ENCODE measurements at places on chromosomes 3 and 15. TPM values are rescaled to one million over a fixed set of nuclear protein-coding genes. Genes with fewer than 3 reads are reported as not detected.

Gene CCR9
- total RNA-seq = not detected

Gene CPEB1
- not detected for total RNA-seq

Gene CEMIP
- total RNA-seq = not detected

Gene ANKRD28
- 29.9 TPM for total RNA-seq

Gene CIB2
- 1.7 TPM for total RNA-seq

Gene ACKR4
- total RNA-seq = not detected

Gene SLC12A1
- total RNA-seq = not detected

Gene ALDH1A3
- 0.19 TPM for total RNA-seq

Gene CCNB2
- 129 TPM for total RNA-seq

- DNase-seq = no peak
Observed at GRCh38 chr3:23474580-23475357, 271.6 kb downstream of the UBE2E2 start.

GRCh38 chr3:126493739-126494138 lies 18.0 kb upstream of the ZXDC start:
- DNase-seq = no peak

DNA sequence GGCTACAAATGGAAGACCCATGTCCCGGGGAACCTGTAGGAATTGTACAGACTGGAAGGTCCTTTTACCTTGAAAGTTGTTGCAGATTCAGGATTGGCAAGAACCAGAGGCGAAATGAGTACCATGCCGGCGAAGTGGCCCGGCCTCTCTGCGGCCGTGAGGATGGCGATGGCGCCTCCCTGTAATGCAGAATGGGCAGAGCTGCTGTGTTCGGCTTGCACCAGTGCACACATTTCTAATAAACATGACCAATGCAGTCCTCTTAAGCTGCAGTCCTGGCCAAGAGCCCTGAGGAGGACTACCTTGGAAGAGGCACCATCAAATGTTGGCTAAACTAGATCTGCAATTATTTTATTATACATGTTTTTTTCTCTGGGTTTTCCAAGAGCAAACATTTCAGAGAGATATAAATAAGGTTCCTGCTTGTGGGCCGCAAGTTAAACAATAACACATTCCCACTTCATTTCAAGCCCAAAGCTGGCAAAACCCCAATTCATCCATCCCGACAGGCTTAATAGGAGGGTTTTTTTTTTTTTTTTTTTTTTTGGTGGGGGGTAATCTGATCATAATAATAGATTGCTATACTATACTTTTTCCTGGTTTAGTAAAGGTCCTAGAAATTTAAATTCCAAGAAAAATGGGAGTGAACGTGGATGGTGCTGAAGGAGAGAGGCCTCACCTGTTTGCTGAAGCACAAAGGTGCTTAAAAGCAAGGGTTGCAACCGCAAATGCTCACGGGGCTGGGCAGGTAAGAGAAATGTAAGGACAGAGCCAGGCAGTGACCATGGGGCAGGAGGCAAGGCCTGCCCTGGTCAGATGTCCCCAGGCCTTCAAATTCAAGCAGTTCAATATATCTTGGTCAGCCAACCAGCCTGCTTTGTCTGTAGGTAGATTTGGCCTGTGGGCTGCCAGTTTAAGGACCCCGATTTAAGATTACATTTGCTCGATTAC lies 48.5 kb downstream of the ABTB1 start:
- no peak for DNase-seq

GRCh38 chr15:98649472-98650416 lies 1.4 kb downstream of the IGF1R start:
- DNase-seq = peak; percentile 62

DNA sequence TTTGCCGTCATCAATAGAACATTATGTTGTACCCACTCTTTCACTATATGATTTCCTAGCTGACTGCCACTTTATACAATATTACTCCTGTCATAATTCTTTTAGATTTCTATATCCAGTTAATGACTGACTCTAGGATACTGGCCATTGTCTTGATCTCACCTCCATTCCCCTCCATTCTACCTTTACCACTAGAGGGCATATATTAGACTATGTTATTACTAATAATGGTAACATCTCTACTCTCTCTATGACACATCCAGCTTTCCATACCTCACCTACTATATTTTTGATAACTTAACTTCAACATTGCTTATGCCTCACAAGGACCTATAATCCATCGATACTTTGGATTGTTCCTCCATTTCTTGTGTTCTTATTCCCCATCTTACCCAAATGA lies 31.4 kb upstream of the POU1F1 start:
- DNase-seq = no peak

DNA sequence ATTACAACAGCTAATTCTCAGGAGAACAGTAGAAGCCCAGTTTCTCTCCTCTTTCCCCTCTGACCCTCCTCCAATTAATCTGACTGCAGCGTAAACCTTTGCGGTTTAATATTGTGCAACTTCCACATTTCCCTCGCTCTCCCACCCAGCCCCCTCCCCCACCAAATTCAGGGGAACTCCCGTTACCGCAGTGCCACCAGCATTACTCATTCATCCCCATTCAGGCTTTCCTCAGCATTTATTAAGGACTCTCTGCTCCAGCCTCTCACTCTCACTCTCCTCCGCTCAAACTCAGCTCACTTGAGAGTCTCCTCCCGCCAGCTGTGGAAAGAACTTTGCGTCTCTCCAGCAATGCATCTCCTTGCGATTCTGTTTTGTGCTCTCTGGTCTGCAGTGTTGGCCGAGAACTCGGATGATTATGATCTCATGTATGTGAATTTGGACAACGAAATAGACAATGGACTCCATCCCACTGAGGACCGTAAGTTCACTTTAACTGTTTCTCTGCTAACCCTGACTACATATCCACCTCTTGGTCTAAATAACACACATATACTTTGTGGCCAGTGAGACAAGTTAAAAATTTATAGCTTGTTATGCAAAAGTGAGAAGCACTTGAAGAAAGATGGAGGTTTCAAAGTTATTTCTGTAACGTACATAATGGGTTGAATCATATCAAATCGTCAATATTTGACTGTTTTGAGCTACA lies at the start of gene PTX3:
TSS of gene PTX3 (plus strand) at position 268 of the 709 bp plus-strand sequence. CDS start at position 352, 84 bp downstream.
- DNase-seq = peak; percentile 48

GRCh38 chr15:85587707-85588411 lies 206.9 kb downstream of the KLHL25 start:
- no peak for DNase-seq

DNA sequence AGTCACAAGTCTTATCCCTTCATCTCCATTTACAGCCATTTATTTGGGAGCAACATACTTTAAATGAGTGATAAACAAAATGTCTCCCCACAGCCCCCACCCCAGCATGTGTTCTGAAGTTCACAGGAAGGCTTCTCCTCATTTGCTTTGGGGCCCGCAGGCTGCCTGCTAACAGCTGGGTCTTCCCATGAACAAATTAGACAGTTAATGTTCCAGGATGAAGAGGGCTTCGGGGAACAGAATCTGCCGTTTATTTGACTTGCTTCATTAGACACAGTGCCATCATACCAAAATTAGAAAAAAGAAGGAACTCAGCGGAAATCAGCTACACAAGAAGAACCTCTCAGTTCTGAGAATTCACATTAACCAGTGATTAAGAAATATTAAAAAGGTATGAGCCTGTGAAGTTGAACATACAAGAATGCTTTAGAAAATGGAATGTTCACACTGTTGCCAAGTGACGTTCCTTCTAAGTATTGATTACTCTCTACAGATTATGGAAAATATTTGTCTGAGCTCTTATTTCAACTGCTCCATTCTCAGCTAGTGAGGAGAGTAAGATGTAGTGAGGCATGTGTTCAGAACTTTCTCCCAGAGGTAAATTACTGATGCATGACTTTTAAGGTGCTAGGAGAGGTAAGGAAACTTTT lies 107.5 kb upstream of the THBS1 start:
- DNase-seq = no peak

DNA sequence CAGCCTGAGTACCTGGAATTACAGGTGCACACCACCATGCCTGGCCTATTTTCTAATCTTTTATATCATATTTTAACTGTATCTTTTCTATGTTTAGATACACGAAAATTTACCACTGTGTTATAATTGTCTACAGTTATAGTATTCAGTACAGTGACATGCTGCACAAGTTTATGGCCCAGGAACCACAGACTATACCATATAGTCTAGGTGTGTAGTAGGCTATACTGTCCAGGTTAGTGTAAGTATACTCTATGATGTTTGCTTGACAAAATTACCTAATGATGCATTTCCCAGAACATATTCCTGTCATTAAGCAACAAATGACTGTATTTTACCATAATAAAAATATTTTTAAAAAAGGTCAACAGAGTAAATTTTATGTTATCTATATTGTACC lies 5.5 kb downstream of the LRRFIP2 start:
- no peak for DNase-seq

DNA sequence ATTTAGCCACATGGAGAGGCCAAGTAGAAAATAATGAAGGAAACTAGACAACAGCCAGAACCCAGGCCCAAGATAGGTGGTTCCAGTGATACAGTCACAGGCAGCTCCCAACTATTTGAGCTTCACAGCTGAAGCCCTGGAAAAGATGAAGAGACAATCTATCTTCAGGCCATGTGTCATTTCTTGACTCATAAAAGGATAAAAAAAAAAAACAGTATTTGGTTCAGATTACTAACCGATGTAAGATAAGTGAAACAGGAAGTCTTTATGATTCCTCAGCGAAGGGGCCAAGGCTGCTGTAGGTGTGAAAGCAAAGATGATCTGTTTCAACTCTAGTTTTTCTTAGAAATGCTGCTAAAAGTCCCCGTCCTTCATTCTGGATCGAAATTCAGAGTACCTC lies 394.6 kb downstream of the ZNF385D start:
- no peak for DNase-seq

GRCh38 chr3:121835465-121835801 lies 424 bp downstream of the EAF2 start:
- DNase-seq = no peak

DNA sequence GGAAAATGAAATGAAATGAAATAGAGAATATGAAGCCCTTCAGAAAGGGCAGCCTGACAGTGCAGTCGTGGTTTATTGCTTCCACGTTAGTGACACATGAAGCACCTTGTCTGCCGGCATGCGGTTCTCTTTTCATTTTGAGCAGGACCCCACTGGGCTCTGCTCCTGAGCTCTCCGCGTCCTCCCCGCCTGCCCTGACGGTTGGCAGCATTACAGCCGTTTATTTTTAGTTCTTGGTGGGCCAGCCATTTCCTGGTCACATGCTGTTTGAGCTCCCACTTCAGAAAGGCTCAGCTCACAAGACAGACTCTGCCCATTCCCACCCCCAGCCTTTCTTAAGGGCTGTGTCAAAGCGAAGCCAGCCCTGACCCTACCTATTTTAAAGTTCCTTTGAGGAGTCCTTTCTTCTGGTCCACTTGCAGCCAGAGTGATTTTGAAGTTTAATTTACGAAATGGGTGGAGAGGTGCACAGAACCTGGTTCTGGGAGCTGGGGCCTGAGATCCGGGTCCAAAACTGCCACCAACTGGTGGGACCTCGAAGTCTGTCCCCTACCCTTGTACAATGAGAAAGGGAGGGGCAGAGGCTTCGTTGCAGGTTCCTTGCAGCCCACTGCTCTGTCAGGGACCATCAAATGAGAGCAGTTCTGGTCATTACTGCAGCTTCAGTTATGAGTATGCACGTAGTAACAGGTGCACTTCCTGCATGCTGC lies 60.1 kb downstream of the MGLL start:
- no peak for DNase-seq

- DNase-seq = no peak
Observed at GRCh38 chr3:32157600-32158264, 51.3 kb downstream of the GPD1L start.

- DNase-seq = no peak
Observed at GRCh38 chr3:145429546-145429945, 731.4 kb downstream of the PLOD2 start.

GRCh38 chr3:111541911-111542483 lies at the start of gene CD96:
CD96 (plus strand) TSS chr3:111542197; CDS start chr3:111542249, 52 bp downstream.
- DNase-seq = no peak

- DNase-seq = no peak
Observed at GRCh38 chr15:73632670-73633058, 525 bp downstream of the NPTN start.

- DNase-seq = peak; percentile 10
Observed at GRCh38 chr3:15858547-15859506, 61.0 kb upstream of the ANKRD28 start.

Measured in A673 (cell line).